GM23248 (cell line): ENCODE measurements at places on chromosomes 7 and 10. TPM values are rescaled to one million over a fixed set of nuclear protein-coding genes. Genes with fewer than 3 reads are reported as not detected.

Gene BMPER
- total RNA-seq: 85.2 and 97.3 TPM in 2 replicates

Gene GIMAP7
- total RNA-seq: not detected in 2 replicates

Gene TYSND1
- 6.4 and 8.1 TPM in 2 replicates for total RNA-seq

Gene PGAM2
- not detected in 2 replicates for total RNA-seq

Gene GTF2IRD2
- total RNA-seq: 6.7 and 14.8 TPM in 2 replicates

Gene PPP1R17
- total RNA-seq: not detected in 2 replicates

Gene ADAMTS14
- total RNA-seq: 0.97 and 1.4 TPM in 2 replicates

Gene RNF148
- 0.25 TPM in 1 of 2 replicates, not detected in the other for total RNA-seq

Gene TEX47
- total RNA-seq: not detected in 2 replicates

Gene TAS2R41
- total RNA-seq: not detected in 2 replicates

Gene ABCB1
- 0.11 TPM in 1 of 2 replicates, not detected in the other for total RNA-seq

Gene TMEM130
- total RNA-seq: not detected in 2 replicates

Gene PPP1R3C
- total RNA-seq: 193 and 238 TPM in 2 replicates

Gene TMEM229A
- total RNA-seq: not detected in 2 replicates

Gene VSTM2A
- total RNA-seq: not detected in 2 replicates

Gene UCMA
- total RNA-seq: not detected in 2 replicates

Gene DUS4L
- total RNA-seq: 2.5 and 7.6 TPM in 2 replicates

Gene RAPGEF5
- total RNA-seq: 0.86 and 1.0 TPM in 2 replicates

Gene NFKB2
- 21.5 and 34.7 TPM in 2 replicates for total RNA-seq

Gene NAT16
- not detected in 2 replicates for total RNA-seq

Gene OR2A5
- total RNA-seq: not detected in 2 replicates

Gene EPHB6
- 0.11 and 0.13 TPM in 2 replicates for total RNA-seq

Gene MALRD1
- total RNA-seq: 0.13 TPM in 1 of 2 replicates, not detected in the other

Gene SPRN
- total RNA-seq: 0.22 and 0.76 TPM in 2 replicates

Gene THSD7A
- total RNA-seq: not detected in 2 replicates

Gene SFTPD
- total RNA-seq: not detected in 2 replicates

Gene STRIP2
- total RNA-seq: 2.2 and 2.5 TPM in 2 replicates

Gene SRRM3
- total RNA-seq: 0.65 TPM in 1 of 2 replicates, not detected in the other

Gene HABP2
- not detected in 2 replicates for total RNA-seq

Gene PIK3CG
- not detected in 2 replicates for total RNA-seq

Gene COL1A2
- 10,930 and 11,288 TPM in 2 replicates for total RNA-seq

Gene RTKN2
- under 0.01 and 0.11 TPM in 2 replicates for total RNA-seq

Gene UPP1
- total RNA-seq: 12.5 and 12.9 TPM in 2 replicates

Gene GIMAP5
- total RNA-seq: not detected in 2 replicates

Gene LIPA
- total RNA-seq: 109 and 113 TPM in 2 replicates

Gene RASA4
- 1.7 and 8.9 TPM in 2 replicates for total RNA-seq

Gene CFAP69
- total RNA-seq: 6.9 and 13.5 TPM in 2 replicates

Gene TFR2
- total RNA-seq: 0.11 and 0.51 TPM in 2 replicates

Gene LEP
- total RNA-seq: 0.22 TPM in 1 of 2 replicates, not detected in the other

Gene CTAGE4
- total RNA-seq: 1.3 TPM in 1 of 2 replicates, not detected in the other
